Activated CD8-positive, alpha-beta memory T cell treated with anti-CD3 and anti-CD28 coated beads, Interleukin-2, amount 50 U/mL, for 48 hours (primary cell): ENCODE measurements at places on chromosomes 16 and 17.

DNA sequence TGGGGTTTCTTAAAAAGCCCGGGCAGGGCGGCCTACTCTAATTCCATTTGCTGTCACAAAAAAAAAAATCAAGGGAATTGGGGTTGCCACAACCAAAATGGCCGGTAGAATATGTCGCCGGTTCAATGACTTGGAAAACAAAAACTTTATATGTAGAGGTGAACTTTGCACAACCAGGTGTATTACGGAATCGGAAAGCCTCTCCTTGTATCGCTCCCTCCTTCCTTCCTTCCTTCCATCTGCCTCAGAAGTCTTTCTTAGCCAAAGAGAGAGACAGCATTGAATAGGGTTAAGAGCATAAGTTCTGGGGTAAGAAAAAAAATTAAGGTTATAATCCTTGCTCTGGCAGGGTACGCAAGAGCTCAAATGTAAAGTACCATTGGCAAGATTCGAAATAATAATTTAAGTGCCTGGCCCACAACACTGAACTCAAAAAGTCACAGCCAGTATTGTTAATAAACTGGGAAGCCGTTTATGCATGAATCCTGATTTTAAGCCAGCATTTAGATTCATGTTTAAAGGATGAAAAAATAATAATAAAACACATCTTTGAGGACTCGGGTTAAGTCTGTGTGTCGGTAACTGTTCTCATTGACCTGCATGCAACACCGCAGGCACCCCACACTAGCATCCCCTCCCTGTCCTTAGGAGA lies 522 bp upstream of the GLG1 start:
- no peak for DNase-seq

DNA sequence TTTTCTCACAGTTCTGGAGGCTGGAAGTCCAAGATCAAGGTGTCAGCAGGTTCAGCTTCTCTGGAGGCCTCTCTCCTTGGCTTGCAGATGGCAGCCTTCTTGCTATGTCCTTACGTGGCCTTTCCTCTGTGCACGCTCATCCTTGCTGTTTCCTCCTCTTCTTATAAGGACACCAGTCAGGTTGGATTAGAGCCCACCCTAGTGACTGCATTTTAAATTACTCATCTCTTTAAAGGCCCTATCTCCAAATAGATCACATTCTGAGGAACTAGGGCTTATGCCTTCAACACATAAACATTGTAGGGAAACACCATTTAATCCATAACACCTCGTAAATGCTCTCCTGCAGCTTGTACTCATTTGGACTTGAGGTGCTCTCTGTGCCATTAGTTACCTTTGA lies 36.3 kb downstream of the DHRS7C start:
- DNase-seq, result no peak

- no peak for DNase-seq
Measured at GRCh38 chr17:19303367-19303776, 59.2 kb downstream of the B9D1 start.

- peak; percentile 66 for DNase-seq
Measured at GRCh38 chr17:50511058-50511457, 2.8 kb downstream of the MYCBPAP start.

DNA sequence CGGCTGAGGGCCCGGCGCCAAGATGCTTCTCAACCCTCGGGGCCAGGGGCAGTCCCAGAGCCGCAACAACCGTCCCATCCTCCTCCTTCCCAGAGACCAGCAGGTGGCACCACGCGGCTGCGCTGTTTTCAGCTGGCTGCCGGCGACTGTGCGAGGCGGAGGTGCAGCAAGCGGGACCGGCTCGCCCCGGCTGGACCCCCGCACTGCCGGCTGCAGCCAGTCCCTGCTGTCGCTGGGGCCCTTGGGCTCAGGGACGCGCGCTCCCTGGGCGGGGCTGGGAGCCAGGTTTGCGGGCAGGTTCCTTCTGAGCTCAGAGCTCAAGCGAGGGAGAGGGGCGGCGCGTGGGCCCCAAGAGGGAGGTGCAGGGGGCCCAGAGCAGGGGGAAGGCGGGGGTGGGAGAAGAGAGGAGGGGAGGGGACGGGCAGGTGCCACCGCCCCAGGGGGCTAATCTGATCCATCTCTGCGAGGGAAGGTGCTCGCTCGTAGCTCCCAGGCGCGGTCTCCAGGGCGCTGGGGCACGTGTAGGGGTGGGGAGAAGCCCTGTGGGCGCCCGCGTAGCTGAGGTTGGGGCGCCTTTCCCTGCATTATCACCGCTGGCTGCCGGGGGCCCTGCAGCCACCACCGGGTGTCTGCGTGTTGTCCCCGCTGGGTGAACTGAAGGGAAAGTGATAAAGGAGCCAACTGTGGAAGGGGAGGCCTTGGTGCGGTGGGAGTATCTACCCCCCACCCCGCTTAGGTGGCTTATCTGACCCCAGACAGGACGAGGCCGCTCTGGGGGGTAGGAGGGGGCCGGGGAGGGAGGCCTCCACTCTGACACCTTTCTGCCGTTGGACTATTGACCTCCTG lies 24.2 kb downstream of the STAT5A start:
- DNase-seq, result peak; percentile 89

GRCh38 chr16:62966626-62967025 lies 930.4 kb upstream of the CDH8 start:
- DNase-seq, result no peak

GRCh38 chr17:79361873-79362771 lies 248.7 kb downstream of the RBFOX3 start:
- no peak for DNase-seq

DNA sequence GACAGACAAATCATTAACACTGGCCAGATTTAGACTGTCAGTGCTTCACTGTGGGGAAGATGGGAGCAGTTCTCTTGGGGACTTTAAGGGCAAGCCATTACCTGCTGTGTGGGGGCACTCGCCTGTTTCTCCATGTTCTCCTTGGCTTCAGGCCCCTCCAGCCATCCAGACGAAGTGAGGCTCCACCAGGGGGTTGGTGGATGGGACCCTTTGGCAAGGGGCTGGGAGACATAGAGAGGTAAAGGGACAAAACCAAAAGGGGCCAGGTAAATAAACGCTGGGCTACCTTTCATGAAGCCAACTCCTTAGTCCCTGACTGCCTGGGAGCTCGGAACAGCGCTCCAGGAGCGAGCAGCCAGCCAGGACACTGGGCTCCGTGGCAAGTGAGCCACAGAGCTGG lies 14.0 kb downstream of the TBX4 start:
- DNase-seq, result no peak

- no peak for DNase-seq
Measured at GRCh38 chr16:35746963-35747657, 2287.7 kb downstream of the TP53TG3F start.
